ENCODE measurements at places on chromosomes 3 and 15.

DNA sequence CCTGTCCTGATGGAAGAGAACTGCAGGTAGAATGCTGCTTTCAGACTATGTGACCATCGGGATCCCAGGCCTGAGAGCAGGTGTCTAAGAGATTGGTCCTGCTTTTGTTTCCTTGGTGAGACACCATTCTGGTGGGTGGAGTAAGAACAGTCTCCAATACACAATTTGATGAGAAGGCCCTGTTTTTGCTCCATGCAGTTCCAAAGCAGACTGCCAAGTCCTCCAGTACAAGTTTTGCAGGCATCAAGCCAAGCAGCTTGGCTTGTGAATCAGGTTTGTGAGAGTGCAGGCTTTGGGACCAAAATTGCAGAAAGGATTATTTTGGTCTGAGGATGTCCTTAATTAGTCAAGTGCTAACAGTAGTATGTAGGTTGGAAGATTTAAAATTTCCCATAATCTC lies 381.6 kb downstream of the FOXP1 start:
- H3K4me3 ChIP-seq, result no peak overlapping the region
- no peak for DNase-seq
- H3K4me1 ChIP-seq, result peaks cover 5% of the 10 kb centered on the region
- no peaks in the 10 kb centered on the region for H3K27me3 ChIP-seq
- no peak overlapping the region for H3K27ac ChIP-seq

DNA sequence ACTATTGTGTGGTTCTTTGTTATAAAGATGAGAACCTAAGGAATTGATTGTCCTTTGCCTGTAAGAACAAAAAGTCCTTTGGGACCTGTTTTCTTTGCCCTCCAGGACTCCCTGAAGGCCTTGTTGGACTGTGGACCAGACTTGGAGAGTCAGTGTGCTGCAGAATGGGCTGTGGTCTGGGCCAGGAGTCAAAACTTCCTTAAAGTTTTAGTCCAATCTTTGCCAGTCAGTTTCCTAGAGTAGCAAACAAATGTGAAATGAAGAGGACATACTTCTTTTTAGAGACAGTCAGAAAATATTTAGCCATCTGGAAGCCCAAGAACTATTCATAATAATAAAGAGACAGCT lies 45.4 kb downstream of the PDE8A start:
- H3K27me3 ChIP-seq, result no peaks in the 10 kb centered on the region
- no peak overlapping the region for H3K4me3 ChIP-seq
- DNase-seq, result no peak
- no peak overlapping the region for H3K27ac ChIP-seq

- no peaks in the 10 kb centered on the region for H3K27me3 ChIP-seq
- H3K4me1 ChIP-seq, result peaks cover 25% of the 10 kb centered on the region
- H3K4me3 ChIP-seq, result no peak overlapping the region
- no peaks in the 10 kb centered on the region for H3K36me3 ChIP-seq
Measured at GRCh38 chr3:187769771-187770170, 24.5 kb upstream of the BCL6 start.

GRCh38 chr3:111106993-111107661 lies 35.5 kb downstream of the NECTIN3 start:
- H3K36me3 ChIP-seq, result no peaks in the 10 kb centered on the region
- DNase-seq, result no peak
- H3K4me1 ChIP-seq, result no peaks in the 10 kb centered on the region
- no peaks in the 10 kb centered on the region for H3K27me3 ChIP-seq
- no peak overlapping the region for H3K4me3 ChIP-seq
- H3K27ac ChIP-seq, result no peak overlapping the region

Measured in B cell (primary cell).